ENCODE measurements at places on chromosomes 12 and 14.

DNA sequence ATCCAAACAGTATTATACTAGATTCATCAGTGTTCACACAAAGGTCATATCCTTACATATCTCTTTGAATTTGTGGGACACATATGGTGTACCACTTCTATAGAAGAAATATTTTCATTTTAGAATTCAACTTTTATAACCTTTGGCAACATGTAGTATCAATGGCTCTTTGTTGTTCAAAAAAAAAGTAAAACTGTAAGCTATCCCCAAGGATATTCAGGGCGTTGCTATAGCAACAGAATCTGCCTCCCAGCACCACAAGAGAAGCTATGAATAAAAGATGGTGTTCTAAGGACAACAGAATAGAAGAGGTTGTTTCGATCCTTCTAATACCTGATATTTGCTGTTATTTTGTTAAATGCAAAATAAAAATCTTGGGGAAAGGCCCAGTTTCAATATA is 139.3 kb downstream of the BRMS1L start:
- no peak for ATAC-seq

- no peak for ATAC-seq
Measured at GRCh38 chr12:51529651-51529970, 61.4 kb upstream of the SCN8A start.

DNA sequence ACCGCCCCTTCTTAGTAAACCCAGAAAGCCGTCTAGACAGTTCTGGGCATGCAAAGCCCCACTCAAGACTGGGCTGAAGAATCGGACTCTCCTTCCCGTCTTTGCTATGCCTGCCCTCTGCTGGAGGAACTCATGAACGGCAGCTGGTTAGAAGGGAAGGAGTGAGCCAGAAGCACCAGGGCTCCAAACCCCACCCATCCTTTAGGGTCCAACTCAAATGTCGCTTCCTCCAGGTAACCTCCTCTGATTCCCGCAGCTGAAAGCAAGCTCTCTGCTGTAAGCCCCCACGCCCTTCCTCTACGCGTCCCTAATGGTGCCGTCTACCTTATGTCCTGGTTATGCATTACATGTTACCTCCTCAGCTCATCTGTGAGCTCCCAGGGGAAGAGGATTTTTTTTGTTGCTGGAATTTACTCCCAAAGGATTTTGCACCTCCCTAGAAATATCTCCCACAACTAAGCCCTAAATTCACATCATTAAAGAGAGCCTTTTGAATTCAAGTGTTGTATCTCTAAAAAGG is 59.0 kb upstream of the SCN8A start:
- peak; percentile 89 for ATAC-seq

DNA sequence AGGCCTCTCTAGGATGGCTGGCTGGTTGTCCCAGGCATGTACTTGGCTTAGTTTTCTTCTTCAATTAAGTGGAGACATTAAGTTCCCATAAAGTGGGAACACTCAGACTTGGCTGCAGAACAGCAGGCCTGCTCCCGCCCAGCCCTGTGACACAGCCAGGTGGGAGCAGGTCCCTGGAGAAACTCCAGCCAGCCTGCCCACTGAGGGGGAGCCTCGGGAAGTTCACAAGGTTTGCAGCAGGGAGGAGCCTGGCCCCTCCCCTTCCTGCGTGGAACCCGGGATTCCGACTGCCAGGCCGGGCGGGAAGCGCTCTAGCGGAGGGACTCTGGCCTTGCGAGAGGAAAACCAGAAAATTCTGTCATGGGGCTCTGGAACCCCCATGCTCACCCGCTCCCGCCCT is 98.3 kb upstream of the EVL start:
- ATAC-seq, result no peak

DNA sequence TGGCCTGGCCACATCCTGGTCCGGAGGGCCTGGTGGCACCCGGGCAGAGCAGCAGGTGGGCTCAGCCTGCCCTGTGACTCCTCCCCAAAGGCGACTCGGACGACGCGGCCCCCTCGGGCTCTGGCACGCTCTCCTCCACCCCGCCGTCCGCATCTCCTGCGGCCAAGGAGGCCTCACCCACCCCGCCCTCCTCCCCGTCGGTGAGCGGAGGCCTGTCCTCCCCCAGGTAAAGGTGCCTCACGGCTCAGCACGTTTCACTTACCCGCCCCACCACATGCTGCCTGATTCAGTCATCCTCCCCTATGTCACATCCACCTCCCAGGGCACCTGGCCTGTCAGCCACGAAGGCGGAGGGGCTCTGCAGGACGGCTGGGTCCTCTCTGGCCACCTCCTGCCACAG is 6.8 kb upstream of the TEX22 start:
- ATAC-seq, result no peak

DNA sequence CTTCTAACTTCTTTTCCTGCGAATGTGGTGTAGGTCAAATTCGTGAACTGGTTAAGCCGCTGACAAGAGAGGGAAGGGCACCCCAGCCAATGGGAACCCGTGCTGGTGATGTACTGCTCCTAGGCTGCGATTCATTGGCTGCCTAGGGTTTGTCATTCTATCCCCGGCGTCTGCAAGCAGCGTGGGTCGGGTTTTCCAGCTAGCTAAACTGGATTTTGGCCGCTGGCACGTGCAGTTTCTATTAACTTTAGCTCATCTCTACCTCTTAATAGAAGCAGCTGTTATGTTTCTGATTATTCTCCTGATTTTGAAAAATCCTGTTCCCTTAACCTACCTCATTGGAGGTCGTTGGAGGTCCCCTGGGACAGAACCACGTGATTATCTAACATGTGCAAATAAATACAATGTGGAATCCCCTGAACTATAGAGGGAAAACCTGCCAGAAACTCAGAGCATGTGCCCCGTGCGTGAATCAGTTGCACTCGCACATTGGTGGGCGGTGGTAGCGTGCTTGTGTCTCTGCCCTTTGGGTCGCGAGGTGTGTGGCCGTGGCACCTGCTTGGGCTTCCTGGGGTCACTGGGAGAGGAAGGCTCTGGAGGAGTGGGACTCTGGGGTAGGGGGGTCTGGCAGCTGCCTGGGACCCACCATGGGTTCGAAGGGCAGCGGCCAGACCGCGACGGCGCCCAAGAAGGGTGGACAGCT is 876 bp upstream of the PPM1A start:
- ATAC-seq, result peak; percentile 81

GRCh38 chr14:92549859-92550230 is 36.3 kb downstream of the RIN3 start:
- ATAC-seq, result no peak

DNA sequence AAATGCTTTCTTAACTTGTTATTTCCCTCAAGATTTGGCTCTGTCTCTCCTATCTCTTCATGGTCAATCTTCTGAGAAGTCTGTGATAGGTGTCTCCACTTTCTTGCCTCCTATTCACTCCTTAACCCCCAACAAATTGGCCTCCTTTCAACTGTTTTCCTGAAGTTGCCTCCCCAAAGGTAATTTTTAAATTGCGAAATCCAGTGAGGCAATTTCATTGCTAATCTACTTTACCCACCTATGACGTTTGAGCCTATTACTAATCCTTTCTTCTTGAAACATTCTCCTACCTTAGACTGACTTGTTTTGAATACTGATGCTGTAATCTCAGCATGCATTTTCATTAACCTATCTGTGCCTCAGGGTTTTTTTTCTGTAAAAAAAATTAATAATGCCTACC is 6.0 kb upstream of the KCNH5 start:
- ATAC-seq, result no peak

DNA sequence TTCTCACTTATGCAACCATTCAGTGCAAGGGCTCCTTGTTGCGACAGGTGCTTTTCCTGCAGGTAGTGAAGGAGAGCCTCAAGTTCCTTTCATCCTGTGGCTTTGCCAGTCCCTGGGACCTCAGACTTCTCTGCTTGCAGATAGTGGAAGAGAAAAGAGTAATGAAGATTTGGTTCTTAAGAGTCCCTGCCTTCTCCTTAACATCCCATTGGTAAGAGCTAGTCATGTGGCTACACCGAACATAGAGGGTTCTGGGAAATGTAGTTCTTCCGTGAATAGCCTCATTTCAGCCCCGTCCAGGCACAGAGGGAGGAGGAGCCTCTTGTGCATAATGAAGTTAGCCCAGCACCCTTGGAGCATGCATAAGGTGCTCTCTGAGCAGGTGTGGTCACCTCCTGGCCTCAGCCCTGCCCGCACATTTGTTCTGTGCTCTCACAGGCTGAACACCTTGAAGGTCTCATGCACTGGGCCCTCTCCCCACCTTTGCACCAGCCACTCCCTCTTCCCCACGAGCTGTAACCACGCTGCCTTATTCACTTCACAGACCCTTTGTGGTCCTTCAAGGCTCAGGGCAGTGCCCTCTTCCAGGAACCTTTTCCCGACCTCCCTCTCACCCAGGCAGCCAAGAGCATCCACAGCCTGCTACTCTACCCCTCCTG is 134.0 kb downstream of the BCL11B start:
- peak; percentile 82 for ATAC-seq

GRCh38 chr12:61848893-61849292 is 411.3 kb upstream of the USP15 start:
- ATAC-seq, result no peak

DNA sequence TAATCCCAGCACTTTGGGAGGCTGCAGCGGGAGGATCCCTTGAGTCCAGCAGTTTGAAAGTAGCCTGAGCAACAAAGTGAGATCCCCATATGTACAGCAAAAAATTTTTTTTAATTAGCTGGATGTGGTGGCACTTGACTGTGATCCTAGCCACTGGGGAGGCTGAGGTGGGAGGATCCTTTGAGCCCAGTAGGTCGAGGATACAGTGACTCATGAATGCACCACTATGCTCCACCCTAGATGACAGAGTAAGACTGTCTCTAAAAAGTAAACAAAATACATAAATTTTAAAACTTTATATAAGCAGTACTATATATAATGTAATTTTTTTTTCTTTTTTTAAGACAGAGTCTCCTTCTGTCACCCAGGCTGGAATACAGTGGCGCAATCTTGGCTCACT is 115.4 kb downstream of the ESR2 start:
- ATAC-seq, result peak; percentile 30

DNA sequence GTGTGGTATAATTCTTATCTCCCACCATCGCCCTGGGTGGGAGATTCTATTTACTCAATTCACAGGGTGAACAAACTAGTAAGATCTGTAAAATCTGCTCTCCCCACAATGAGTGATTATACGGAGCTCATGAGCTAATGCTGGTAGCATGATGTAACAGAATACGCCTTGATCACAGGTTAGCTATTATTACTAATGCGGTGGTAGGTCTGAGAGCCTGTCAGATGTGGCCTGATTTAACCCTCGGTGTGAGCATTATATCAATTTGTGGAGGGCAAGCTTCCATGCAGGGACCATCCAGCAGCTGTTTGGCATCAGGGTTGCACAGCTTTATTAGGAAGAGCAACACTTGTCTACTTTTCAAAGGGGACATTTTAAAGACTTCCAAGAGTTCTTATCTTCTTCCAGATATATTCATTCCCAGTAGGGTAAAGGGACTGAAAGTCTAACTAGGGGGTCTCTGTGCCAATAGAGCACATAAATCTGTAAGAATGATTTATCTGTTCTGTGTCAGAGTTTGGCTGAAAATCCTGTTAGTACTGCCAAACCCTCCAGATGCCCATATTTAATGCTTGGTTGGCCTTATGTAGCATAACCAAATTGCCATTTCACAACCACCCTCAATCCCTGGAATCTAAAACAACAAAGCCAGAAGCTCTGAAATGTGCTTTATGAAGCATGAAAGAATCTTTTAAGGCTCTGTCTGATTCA is 18.7 kb downstream of the TSHR start:
- no peak for ATAC-seq

DNA sequence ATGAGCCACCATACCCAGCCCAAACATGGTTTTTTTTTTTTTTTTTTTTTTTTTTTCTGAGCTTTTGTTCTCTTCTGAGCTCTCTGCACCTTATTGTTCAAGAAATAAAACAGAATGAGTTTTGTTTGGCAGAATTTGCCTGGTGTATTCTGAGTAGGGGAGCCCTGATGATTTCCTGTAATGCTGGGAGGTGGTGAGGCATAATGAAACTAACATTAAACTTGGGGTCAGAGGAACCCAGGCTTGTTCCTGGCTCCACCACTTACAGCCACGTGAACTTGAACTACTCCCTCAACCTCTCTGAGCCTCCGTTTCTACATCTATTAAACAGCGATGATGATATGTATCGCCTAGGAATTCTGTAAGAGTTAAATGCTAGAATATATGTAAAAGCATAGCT is 276.3 kb upstream of the CRY1 start:
- ATAC-seq, result peak; percentile 81

DNA sequence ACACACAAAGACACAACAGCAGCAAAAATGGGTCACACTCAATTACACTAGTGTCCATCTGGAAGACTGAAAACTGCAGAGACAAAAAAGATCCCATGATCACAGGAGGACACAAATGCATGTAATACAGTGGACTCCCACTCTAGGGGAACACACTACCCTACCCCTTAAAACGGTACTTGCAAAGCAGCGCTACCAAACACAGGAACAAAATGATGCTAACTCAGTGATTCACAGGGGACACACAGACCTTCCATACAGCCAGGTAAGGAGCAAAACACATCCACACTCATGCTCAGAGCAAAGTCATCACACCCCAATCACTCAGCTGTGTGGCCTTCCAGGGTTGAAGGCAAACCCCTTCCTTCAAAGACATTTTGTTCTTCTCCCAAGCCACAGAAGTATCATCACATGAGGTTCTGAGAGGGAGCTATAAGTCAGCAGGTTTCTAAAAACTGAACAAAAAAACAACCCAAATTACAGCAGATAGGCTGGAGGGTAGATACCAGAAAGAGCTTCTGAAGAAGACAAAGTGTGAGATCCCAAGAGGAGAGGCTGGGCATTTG is 14.8 kb downstream of the SMUG1 start:
- ATAC-seq, result peak; percentile 40

- ATAC-seq, result no peak
Measured at GRCh38 chr12:52236386-52237050, 3.5 kb downstream of the KRT7 start.
